ENCODE measurements at places on chromosomes 1 and 21.
A peak's percentile ranks its signal among the peaks of the same experiment; 100 is the strongest.

DNA sequence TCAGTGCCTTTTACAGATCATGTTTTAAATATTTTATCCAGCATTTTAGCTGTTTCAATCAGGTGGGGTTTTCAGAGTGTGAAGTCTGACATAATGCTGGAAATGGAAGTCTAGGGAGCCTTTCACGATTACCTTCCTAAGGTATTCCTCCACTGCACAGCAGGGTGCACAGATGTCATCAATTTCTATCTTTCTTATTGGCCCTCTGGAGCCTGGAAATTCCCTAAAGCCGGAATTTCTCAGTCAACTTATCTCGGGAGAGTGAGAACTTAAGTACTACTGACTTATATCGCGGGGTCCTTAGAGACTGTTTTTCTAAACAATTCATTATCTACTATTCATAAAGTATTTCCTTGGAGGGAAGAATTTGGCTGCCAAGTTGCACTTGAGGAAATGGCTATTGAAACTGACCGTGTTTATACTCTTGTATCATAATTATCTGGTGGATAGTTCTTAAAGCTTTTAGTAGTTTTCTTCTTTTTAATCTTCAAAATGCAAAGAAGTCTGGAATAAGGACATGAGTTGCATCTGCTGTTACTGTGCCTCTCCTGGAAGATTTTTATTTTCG is 311.8 kb upstream of the B3GALT2 start:
- no peaks in the 10 kb centered on the region for H3K27me3 ChIP-seq
- H3K36me3 ChIP-seq, result no peaks in the 10 kb centered on the region
- peaks cover 4% of the 10 kb centered on the region for H3K4me1 ChIP-seq

DNA sequence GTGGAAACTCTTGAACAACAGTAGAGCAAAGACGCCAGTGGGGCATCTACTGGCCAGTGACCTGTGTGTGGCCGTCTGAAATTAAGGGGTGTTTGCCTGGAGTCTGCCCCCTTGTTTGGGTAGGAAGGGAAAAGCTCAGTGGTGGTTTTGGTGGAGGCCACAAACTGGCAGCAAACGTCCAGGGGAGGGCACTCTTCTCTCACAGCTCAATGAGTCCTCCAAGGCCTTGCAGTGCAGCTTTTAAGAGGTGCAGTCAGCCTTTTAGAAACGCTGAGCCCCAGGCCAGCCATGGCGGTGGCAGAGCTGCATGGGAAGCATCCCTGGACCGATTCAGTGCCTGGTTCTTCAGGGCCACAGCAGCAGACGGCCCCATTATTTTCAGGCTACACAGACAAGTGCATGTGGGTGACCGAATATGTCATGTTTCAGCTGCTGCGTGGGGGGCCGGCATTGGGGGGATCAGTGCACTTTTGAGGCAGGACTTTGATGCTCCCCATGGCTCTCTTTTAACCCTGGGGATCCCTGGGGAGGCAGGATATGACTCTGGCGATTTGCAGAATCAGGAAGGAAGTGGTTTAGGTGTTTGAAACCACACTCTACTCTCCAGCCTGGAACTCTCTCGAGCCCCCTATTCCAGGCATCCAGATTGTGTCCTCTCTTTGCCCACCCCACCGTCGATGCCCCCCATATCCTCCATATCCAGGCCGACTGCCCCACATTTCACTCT is 414.0 kb downstream of the PRDM2 start:
- no peak overlapping the region for H3K4me3 ChIP-seq
- no peaks in the 10 kb centered on the region for H3K27me3 ChIP-seq
- no peaks in the 10 kb centered on the region for H3K4me1 ChIP-seq
- no peak overlapping the region for H3K27ac ChIP-seq
- peak; percentile 67 for DNase-seq
- no peaks in the 10 kb centered on the region for H3K36me3 ChIP-seq

DNA sequence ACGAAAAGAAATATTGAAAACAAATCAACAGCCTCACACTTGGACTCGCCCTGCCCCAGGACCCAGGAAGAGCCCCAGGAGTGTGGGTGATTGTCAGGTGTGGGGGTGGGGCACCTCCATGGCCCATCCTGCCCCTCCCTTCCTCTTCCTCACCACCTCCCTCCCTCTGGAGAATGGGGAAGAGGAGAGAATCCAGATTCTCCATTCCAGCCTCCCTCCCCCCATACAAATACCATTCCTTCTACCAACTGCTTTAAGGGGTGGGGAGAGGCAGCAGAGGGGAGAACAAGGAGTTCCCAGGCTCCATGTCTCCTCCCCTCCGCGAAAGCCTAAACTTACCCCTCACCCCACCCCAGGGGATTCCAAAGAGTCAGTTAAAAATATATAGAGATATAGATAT is 36.7 kb downstream of the MEF2D start:
- peaks cover 16% of the 10 kb centered on the region for H3K36me3 ChIP-seq
- peak overlapping the region; percentile 100 for H3K27ac ChIP-seq
- no peak for DNase-seq
- H3K27me3 ChIP-seq, result no peaks in the 10 kb centered on the region

- no peaks in the 10 kb centered on the region for H3K27me3 ChIP-seq
- H3K4me3 ChIP-seq, result no peak overlapping the region
- H3K36me3 ChIP-seq, result no peaks in the 10 kb centered on the region
- peak overlapping the region; percentile 44 for H3K27ac ChIP-seq
These were observed 73.0 kb downstream of the GNG12 start for GRCh38 chr1:67760030-67760821.

DNA sequence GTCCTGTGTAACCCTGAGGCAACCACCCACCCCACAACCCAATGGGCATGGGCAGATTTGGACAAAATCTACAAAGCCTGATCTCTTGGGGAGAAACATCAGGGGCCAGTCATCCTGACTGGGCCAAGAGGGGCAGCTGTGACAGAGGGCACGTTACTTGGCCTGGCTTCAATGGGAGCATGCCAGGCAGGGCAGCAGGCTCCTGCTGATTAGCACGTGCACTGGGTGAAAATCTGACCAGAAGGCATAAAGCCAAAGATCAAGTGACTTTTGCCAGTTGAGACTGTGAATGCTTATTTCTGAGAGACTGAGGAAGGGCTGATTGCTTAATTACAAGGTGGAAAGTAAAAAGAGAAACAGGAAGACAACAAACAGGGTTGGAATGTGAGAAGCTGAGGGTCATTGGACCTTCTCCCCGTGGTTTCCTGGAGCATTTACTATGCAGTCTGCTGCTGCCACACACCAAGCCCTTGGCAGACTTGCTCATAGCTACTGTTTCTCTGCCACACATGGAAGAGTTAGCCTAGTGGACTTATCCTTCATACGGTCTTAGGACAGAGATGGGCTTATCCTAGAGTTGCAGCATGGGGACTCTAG is 39.8 kb upstream of the TNR start:
- H3K4me3 ChIP-seq, result no peak overlapping the region
- H3K27ac ChIP-seq, result no peak overlapping the region
- DNase-seq, result no peak
- H3K36me3 ChIP-seq, result no peaks in the 10 kb centered on the region

DNA sequence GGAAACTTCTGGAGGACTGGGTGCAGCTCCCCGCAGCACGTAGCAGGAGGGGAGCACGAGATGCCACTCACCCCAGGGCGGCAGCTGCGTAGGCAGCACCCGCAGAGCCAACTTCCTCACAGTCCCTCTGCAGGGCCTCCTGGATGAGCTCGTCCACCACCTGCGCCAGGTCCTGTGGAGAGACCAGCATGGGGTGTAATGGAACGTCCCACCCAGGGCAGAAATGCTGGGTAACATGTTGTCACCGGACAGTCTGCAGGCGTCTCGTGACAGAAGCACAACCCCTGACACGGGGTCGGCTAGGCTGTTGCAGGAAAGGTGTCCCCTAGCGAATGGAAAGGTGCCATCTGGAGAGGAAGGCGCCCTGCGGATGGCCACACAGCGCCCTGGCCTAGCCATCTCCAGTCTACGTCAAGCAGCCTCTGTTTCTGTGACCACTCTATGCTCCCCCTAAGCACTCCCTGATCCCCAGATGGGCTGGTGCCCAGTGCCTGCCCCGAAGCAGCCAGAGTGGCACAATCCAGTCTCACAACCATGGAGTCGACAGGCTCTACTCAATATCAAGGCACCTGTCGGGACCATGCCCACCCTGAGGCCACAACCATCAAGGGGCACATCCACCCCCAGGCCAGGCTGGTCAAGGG is 21.2 kb downstream of the MCM3AP start:
- peaks cover 98% of the 10 kb centered on the region for H3K36me3 ChIP-seq
- no peaks in the 10 kb centered on the region for H3K27me3 ChIP-seq
- no peak overlapping the region for H3K4me3 ChIP-seq
- DNase-seq, result no peak
- no peak overlapping the region for H3K27ac ChIP-seq
- no peaks in the 10 kb centered on the region for H3K4me1 ChIP-seq

GRCh38 chr1:29474274-29475244 is 238.2 kb downstream of the PTPRU start:
- H3K36me3 ChIP-seq, result no peaks in the 10 kb centered on the region
- H3K4me1 ChIP-seq, result no peaks in the 10 kb centered on the region
- peaks cover 17% of the 10 kb centered on the region for H3K27me3 ChIP-seq
- H3K27ac ChIP-seq, result no peak overlapping the region

DNA sequence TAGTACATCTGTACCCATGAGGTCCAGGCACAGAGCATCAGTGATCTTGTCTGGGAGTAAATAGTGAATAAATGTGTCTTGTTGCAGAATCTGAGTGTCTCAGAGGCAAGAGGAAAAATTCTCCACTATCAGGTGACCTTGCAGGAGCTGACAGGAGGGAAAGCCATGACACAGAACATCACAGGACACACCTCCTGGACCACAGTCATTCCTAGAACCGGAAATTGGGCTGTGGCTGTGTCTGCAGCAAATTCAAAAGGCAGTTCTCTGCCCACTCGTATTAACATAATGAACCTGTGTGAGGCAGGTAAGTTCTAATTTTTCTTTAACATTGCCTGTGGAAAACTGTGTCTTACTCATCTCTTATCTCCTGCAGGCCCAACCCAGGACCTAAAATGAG is 43.1 kb downstream of the IL12RB2 start:
- H3K4me3 ChIP-seq, result no peak overlapping the region
- H3K27me3 ChIP-seq, result no peaks in the 10 kb centered on the region
- no peak overlapping the region for H3K27ac ChIP-seq
- H3K36me3 ChIP-seq, result no peaks in the 10 kb centered on the region

- no peak overlapping the region for H3K4me3 ChIP-seq
- H3K36me3 ChIP-seq, result no peaks in the 10 kb centered on the region
- no peak for DNase-seq
These were observed 4.4 kb downstream of the NME7 start for GRCh38 chr1:169363046-169363730.

DNA sequence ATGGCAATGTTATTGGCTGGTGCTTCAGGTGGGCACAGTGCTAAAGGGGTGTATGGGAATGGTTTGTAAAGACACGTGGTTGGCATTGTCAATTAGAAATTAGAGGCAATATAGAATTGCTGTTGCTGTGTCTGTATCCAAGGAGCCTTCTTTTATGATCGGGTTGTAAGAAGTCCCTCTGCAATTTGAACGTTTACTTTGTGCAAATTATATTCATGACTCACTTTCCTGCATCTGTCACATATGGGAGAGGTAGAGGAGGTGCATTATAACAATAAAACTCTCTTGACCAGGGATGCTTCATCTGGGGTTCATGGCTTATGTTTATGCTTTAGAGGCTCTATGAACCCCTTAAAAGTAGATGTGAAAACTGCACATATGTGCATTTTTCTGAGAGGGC is 130.4 kb upstream of the DNAH14 start:
- H3K36me3 ChIP-seq, result no peaks in the 10 kb centered on the region
- H3K27ac ChIP-seq, result no peak overlapping the region
- no peaks in the 10 kb centered on the region for H3K27me3 ChIP-seq
- H3K4me1 ChIP-seq, result no peaks in the 10 kb centered on the region
- no peak overlapping the region for H3K4me3 ChIP-seq

DNA sequence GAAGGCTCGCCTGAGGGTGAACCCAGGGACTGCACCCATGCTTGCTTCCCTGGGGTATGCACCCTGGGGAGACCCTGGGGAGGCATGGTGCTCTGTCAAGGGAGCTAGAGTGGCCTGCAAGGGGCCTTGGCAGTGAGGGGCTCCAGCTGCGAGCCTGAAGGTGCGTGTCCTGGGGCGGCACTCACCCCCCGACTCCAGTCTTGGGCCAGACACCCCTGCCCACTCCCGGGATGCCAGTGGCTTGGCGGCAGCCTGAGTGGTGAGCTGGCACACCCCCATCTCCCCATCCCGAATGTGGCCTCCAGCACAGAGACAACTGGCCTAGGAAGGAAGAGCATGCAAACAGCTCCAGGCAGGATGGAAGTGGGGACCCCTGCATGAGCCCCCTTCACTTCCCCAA is 2.6 kb downstream of the SUMO3 start:
- no peak overlapping the region for H3K4me3 ChIP-seq
- H3K27me3 ChIP-seq, result no peaks in the 10 kb centered on the region
- peak; percentile 64 for DNase-seq
- no peak overlapping the region for H3K27ac ChIP-seq
- peaks cover 22% of the 10 kb centered on the region for H3K4me1 ChIP-seq

- H3K4me1 ChIP-seq, result no peaks in the 10 kb centered on the region
- no peaks in the 10 kb centered on the region for H3K27me3 ChIP-seq
These were observed 138.6 kb upstream of the ERRFI1 start for GRCh38 chr1:8164670-8165069.

Measured in sigmoid colon (tissue), 7 donors.